ENCODE measurements at places on chromosomes 1 and 21.

GRCh38 chr21:15018382-15018781 lies 46.4 kb downstream of the NRIP1 start:
- no peak for DNase-seq

- DNase-seq: no peak
Measured at GRCh38 chr1:154440036-154440804, 35.1 kb downstream of the IL6R start.

DNA sequence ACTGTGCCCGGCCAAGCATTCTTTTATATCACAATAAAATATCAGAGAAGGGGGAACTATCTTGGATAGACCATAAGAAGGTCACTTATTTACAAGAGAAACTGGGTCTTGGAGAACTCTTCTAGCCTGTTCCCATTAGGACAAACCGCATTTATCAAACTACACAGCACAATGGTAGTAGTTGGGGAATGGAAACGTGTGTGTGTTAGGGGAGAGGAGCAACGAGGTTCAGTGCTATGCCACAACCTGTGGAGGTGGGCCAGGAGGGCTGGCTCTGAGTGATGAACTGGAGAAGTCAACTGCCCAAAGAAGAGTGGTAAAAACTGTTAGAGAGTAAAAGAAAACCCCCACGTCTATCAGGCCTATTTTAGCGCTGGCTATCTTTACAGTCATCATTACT lies 1.6 kb downstream of the DONSON start:
- DNase-seq: no peak

DNA sequence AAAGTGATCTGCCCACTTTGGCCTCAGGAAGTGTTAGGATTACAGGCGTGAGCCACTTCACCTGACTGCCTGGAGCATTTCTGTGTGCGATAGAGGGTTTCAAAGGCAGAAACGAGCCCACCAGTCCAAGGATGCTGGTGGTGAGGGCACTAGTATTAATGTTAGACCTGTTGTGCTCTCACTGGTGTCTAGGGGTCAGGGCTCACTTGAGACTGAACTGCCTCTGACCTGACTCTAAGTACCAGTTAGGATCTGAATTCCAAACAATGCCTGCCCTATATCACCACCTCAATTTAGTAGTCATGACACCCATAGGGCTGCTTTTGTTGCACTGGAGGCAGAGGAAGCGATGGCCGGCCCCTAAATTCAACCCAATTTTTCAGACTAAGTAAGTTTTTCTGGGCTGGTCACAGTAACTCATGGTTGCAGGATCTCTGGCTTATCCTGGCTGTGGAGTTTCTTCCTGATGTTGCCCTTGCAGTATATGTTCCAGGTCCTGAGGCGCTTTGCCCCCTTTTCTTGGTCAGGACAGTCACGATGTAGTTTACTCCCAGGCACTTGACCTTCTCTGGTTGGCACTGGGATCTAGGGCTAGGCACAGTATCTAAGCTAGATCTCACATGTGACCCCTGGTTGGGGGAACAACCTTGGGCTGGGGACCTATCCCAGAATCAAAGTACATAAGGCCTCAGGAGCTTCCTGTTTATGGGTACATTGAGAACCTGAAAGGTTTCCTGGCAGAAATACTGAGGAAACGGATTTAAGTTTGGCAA lies 4.5 kb downstream of the CCDC17 start:
- no peak for DNase-seq

DNA sequence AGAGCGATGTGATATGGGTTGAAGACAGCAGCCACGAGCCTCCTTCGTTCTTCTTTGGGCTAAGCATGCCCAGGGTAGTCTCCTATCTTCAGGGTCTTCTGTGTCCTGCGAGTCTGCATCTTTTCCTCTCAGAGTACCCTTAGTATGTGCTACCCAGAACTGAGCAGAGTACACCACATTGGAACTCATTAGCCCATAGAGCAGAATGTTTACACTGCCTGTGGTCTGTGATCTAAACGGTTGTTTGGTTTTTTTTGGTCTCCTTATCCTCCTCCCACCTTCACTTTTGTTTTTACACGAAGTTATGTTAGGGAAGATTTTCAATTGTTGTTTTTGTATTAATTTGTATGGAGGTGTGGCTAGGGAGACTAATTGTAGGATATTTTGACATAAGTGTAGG lies 126.4 kb downstream of the NEK7 start:
- no peak for DNase-seq

DNA sequence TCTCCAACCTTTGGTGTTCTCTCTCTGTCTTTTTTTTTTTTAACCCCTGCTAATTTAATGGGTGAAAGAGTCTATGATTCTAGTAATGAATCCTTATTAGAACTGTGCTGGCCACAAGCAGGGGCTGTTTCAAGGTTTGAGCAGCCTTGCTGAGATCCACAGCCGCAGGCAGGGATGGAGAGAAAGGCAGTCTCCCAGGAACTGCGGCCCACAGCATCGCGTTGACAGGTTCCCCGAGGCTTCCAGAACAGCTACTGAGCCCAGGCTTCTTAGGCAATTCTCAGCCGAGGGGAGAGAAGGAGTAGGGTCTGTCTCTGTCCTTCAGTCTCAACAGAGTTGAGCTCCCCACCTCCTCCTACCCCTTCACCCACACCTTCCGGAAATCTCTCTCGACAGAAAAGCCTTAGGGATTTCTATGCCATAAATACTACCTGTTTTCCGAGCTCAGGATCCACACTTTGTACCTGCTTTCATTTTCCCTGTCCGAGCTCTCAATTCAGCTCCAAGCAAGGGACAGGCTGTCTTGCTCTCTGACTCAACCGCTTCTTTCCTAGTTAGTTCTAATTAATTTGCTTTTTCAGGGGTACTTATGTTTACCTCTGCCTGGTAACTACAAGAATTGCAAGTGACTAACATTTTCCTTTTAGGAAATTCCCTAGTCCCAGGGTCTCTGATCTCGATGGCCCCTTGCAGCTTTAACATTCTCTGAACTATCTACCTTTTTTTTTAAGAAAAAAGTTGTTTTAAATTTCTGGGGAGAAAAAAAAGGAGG lies 6.7 kb upstream of the CASZ1 start:
- no peak for DNase-seq

DNA sequence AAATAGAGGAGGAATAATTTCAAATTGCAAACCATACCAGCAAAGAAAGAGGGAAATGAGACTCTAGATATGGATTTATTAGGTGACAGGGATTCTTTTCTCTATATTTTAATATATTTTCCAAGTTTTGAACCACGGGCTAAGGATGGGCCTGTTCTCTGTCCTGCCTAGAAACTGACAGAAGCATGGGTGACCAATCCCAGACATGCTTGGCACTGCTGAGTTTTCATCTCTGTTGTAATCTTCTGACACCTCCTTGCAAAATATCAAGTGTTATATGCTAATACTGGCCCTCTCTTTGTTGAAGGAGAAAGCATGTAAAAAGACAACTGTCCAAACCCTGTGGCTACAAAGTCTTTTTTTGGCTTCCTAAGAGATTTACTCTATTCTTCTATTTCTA lies 774 bp upstream of the ANGPTL7 start:
- DNase-seq: no peak

GRCh38 chr1:169989246-169989645 lies 85.2 kb downstream of the KIFAP3 start:
- DNase-seq: no peak

GRCh38 chr1:198829944-198830343 lies 191.1 kb downstream of the PTPRC start:
- peak; percentile 6 for DNase-seq

DNA sequence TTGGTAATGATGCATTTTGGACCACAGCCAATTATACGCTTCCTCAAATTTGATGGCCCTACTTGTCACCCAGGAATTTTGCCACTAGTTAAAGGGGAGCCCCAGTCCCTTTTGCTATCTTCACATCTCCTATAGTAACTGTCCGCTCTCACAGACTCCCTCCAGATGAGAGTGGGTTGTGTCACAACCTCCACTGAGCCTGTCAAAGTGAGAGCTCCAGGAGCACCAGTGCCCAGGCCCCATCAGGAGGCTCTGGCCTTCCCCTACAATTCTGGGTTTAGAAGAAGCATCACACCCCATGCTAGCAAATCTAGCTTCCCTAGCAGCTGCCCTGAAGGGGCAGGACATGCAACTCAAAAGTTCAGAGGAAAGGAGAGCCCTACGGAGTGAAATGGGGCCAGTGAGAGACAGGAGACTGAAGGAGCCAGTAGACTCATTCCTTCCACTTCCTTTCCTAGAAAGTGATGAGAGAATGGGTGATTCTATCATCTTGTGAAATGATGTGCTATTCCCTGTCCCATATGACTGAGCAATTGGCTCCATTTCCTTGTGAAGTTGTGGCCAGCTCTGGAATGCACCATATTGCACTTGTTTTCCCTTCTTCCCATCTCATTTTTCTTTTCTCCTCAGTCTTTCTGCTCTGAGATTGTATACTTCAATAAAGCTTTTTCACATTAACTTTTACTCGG lies 541.3 kb downstream of the DPYD start:
- no peak for DNase-seq

GRCh38 chr1:26828411-26828991 lies 2.0 kb downstream of the ZDHHC18 start:
- DNase-seq: no peak

DNA sequence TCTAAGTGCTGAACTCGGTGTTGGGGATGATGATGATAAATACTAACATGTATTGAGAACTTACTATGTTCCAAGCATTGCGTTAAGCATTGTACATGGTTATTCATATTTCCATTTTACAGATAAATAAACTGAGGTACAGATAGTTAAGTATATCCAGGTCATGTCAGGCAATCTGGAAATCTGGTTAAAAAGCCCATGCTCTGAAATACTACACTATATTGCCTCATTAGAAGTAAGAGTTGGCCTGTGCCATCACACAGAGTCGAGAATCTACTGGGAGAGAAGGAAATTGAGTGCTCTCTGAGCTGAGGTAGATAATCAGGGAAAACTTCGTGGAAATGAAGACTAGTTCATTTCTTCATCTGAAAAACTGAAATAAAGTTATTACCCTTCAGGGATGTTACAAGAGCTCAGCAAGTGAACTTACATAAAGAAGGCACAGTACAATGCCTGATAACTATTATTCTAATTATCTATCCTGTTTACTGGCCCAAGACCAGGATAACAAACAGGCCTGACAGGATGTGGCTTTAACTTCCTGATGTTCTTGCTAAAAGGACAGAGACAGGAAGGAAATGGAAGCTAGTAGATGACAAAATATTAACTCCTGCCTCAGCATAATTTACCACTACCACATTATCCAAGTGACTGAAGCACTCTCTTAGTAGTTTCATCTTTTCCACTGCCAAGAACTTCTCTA lies 85.6 kb downstream of the EPS15 start:
- DNase-seq: peak; percentile 36

DNA sequence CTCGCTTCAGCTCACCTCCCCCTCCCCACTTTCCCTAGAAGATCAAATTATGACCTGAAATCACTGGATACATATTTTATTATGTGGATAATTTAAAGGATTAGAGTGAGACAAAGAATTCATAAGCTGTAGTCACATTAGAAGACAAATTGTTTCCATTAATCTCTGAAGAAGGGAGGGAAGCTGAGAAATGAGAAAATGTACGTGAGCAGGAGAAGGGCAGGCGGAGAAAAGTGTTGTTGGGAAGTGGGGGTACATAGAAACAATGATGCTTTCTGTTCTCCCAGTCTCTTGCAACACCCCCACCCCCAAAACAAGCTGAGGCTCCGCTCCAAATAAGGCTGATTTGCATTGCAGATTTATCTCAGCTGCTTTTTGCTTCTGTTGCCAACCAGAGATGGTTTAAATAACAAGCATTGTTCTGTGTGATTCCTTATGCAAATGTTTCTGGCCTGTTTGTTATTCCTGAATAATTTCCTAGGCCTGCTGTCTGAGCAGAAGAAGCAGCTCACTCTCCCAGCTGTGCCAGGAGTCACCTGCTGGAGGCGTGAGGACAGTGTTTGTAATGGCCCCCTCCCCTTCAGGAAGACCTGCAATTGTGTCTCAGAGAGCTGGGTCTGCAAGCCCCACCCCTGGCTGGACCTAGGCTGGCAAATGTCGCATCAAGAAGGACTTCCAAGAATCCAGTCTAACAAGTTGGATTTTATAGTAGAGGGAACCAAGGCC lies 121.8 kb upstream of the TNR start:
- DNase-seq: no peak

DNA sequence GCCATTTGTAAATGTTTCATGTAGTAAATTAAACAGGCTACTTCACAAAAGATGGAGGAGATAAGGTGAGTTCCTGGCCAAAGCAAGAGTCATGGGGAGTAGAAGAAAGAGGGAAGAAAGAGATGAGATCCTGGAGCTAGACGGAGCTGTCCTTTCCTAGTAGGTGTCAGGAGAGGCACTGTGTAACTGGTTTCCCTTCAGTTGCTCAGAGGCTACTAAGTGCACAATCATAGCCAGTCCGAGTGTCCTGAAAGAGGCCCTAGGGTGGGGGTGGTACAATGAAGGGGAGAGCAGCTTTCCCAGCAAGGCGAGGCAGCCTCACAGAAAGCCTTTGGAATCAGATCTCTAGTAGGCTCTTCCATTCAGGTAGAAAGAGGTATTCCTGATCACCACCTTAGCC lies 390.9 kb downstream of the KCNH1 start:
- DNase-seq: no peak

DNA sequence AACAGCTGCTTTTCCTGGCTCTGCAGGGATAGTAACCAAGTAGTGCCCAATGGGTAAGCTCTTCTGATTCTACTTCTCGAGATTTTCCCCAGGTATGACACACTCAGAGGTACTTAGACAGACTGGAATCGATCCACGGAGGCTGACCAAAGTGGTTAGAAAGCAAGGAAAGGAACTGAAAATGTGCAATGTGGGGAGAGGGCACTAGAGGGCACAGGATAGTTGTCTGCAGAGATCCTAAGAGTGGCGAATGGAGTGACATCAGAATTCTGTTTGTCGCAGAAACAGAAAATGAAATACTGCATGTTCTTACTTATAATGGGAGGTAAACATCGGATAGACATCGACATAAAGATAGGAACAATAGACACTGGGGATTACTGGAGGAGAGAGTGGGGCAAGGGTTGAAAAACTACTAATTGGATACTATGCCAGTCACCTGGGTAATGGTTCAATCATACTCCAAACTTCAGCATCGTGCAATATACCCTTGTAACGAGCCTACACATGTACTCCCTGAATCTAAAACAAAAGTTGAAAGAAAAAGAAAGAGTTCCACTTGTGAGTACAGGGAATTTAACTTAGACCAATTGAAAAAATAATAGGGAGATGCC lies 23.3 kb downstream of the CYP2J2 start:
- DNase-seq: peak; percentile 36

- peak; percentile 75 for DNase-seq
Measured at GRCh38 chr1:115641762-115642167, at the start of gene VANGL1. VANGL1 (plus strand) TSS chr1:115641970; CDS start chr1:115651414, 9,444 bp downstream.

GRCh38 chr21:25772686-25773085 lies 37.9 kb downstream of the GABPA start:
- peak; percentile 4 for DNase-seq

DNA sequence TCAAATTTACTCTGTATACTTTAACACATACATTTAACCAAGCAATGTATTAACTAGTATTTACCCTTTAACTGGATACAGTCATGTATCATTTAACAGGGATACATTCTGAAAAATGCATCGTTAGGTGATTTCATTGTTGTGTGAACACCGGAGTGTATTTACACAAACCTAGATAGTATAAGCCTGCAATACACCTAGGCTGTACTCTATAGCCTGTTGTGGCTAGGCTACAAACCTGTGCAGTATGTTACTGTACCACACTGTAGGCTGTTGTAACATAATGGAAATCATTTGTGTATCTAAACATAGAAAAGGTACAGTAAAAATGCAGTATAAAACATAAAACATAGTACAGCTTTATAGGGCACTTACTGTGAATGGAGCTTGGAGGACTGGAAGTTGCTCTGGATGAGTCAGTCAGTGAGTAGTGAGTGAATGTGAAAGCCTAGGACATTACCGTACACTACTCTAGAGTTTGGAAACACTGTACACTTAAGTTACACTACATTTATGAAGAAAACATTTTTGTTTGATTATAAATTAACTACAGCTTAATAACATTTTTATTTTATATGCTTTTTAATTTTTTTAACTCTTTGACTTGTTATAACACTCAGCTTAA lies 21.3 kb downstream of the RGS4 start:
- no peak for DNase-seq
